Cerebellum (tissue), 4 donors: ENCODE measurements at places on chromosomes 4 and X. TPM values are rescaled to one million over a fixed set of nuclear protein-coding genes. Genes with fewer than 3 reads are reported as not detected.

The ARHGAP6 gene
- total RNA-seq: 5.1 TPM

DNA sequence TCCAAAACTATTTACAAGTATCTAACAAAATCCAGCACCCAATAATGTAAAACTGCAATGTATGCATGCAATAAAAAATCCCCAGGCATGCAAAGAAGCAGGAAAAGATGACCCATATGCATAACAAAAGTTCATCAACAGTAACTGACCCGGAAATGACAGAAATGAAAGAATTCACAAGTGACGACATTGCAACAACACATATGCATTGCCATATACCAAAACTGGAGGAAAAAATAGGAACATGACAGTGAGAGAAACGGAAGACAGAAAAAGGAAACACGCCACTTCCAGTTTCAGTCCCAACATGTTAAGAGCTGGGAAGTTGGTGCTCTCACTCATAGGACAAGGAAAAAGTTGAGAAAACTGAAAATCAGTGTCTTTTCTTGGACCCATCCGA lies 154.6 kb downstream of the EVC2 start:
- no peak for DNase-seq

DNA sequence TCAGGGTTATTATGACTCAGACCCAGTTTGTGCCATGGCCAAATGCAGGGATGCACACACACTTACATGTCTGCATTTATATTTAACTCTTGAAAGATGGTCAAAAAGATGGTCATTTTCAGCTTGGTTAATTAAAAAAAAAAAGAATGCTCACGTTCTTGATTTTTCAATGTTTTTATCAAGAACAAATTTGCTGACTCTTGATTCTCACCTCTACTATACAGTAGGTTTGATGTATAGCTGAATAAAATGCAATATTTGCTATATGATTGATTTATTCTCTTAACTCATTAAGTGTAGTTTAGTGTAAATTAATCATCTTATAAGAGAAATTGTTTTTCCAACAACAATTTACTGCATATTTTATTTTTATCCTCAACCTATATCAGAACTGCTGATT lies 160.4 kb downstream of the SLIT2 start:
- DNase-seq: no peak

The PPARGC1A gene
- 14.3 TPM for total RNA-seq

- DNase-seq: no peak
Observed at GRCh38 chr4:107666134-107666533, 53.9 kb downstream of the PAPSS1 start.
